Activated CD4-positive, CD25-positive, alpha-beta regulatory T cell treated with anti-CD3 and anti-CD28 coated beads, Interleukin-2, amount 50 U/mL, for 16 hours (primary cell): ENCODE measurements at places on chromosomes 6 and 20.

- no peak for DNase-seq
Measured at GRCh38 chr6:164296411-164296810, 881.9 kb downstream of the QKI start.

DNA sequence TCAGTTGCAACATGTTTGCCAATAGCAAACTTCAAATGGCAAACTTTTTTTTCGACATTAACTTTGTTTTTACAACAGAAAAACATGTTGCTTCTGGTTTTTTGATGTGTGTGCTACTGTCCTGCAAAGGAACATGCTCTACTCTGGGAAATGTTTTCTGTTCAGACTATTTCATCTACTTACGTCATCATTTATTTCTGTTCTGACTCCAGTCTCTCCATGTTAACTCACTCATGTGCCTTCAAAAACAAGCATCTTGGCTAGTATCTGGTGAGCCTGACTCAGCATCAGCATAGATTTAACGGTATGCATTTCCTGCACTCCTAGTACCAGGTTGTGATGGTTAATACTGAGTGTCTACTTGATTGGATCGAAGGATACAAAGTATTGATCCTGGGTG is 36.1 kb upstream of the MAP7 start:
- no peak for DNase-seq

GRCh38 chr6:84136364-84137050 is 90.9 kb downstream of the CEP162 start:
- no peak for DNase-seq

GRCh38 chr6:157014871-157015270 is 237.7 kb downstream of the ARID1B start:
- no peak for DNase-seq
